ENCODE measurements at places on chromosomes 12 and 14.

- DNase-seq, result no peak
These were observed 1.6 kb downstream of the IPO4 start for GRCh38 chr14:24186831-24187538.

GRCh38 chr12:116291218-116291617 lies 13.7 kb upstream of the MED13L start:
- no peak for DNase-seq

DNA sequence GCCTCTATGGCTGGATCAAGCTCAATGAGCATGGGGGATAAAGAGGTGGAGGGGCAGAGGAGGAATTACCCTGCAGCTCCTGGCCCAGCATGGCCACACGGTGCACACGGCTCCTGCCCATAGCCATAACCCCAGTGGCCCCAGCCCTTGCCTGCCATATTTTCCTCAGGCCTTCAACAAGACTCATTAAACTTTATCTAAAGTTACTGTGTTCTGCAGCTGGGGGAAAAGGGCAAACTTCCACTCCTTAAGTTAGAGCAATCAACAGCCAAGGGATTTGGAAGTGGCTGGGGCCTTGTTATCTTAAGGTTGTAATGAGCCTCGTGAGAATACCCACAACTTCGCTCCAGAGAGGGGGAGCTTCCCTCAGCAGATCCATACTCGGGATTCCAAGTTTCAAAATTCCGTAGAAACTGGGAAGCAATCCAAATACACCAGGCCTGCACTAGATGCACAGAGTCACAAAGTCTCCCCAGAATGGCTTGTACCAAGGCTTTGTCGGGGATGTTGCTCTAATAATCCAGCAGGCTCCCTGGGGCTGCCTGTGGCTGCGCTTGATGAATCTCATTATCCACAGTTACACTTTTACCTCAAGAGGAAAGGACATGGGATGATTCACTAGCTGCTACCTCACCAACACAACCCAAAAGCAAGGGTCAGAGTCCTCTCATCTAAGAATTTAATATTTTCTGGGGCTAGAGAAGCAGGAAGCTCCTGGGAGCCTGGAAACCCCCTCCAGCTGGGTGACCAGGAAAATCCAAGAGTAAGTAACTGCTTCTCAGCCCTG lies 13.0 kb upstream of the OR6J1 start:
- no peak for DNase-seq

DNA sequence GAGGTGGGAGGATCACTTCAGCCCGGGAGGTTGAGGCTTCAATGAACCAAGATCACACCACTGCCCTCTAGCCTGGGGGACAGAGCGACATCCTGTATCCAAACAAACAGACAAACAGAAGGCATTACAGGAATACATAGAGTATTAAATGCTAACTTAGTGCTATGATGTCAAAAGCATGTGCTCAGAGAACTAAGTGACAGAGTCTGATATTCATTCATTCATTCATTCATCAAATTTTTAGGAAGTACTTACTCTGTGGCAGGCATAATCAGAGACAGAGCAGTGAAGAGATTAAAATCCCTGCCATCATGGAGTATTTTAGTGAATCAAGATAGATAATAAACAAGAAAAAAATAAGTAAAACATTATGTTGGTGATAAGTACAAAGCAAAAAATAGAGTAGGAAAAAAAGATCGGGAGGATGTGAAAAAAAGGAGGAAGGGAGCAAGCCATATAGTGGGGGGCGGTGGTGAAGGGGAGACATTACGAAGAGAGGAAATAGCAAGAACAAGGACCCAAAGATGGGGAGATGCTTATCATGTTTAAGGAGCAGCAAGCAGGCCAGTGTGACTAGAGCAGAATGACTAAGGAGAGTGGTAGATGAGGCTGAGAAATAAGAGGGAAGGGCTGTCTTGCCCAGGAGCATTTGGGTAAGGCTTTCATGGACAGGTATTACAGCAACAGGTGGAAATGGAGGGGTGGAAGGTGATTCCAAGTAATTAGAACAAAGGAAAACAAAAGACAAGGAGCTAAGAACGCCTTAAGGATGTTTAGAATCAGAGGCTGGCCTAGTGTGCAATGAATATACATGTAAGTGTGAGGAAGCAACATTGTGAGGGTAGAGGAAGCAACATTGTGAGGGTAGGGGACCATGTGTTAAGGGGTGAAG lies 2.8 kb downstream of the MAP4K5 start:
- DNase-seq, result no peak

GRCh38 chr12:64858882-64859605 lies 34.6 kb downstream of the TBC1D30 start:
- DNase-seq, result no peak

GRCh38 chr12:12267742-12268200 lies 927 bp upstream of the LRP6 start:
- DNase-seq, result no peak

GRCh38 chr14:66143387-66144112 lies 342.6 kb upstream of the CCDC196 start:
- no peak for DNase-seq

DNA sequence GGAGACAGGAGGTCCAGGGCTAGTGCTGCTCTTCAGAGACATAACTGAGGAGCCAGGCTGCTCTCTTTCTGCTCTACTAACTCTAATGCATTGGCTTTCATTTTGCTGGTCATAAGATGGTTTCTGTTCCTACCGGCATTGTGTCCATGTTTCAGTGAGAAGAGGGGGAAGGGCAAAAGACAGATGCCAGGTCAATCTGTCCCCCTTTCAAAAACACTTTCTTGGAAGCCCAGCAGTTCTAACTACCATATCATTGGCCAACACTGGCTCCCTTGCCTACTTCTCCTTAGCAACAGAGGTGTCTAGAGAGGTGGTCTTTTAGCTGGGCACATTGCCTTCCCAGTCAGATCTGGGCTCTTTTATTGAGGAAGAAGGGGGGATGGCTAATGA lies 63.9 kb downstream of the TGFB3 start:
- DNase-seq, result no peak

GRCh38 chr14:23245282-23245681 lies 7.5 kb downstream of the RNF212B start:
- DNase-seq, result no peak

DNA sequence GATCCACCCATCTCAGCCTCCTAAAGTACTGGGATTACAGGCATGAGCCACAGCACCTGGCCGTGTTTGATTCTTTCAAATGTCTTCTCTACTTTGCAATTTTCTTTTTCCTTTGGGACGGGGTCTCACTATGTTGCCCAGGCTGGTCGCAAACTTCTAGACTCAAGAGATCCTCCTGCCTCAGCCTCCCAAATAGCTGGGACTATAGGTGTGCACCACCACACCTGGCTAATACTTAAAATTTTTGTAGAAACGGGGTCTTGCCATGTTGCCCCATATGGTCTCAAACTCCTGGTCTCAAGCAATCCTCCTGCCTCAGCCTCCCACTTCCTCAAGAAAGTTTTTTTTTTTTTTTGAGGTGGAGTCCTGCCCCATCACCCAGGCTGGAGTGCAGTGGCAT lies 1.7 kb downstream of the GATC start:
- no peak for DNase-seq

GRCh38 chr14:73755434-73756014 lies 41.3 kb upstream of the PNMA1 start:
- DNase-seq, result no peak

DNA sequence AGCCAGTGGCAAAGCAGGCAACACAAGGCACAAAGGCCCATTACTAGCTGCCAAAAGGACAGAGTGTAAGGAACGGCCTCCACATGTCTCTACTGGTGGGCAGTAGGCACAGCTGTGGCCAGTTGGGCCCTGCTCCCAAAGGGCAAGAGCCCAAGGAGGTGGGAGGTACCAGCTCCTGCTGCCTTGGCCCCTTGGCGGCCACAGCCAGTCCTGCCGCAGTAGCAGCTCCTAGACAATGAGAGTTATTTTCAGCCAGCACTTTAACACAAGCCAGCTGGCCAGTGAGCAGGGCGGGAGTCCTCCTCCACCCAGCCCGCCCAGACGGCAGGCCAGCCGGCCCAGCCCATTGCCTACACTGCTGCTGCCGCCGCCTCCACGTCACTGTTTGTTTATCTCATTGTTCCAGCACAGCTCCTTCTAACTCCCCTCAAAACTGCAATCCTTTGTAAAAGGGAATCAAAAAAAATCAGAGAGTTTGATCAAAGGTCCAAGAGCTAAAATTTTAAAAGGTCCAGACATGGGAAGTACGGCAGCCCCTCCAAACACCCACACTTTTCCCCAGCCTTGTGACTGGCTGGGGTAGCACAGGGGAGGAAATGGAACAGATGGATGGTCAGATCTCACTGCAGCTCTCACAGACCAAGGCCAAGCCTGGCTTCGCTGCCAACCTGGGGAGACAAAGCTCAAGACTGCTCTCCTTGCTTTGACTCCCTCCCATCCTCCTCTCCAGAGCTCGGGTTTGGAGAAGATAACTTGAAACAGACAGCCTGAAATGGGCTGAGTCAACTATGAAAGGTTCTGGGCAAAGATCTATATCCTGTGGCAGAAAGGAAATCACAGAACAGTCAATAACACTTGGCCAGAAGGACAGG lies 33.5 kb downstream of the FMNL3 start:
- peak; percentile 93 for DNase-seq

GRCh38 chr12:79688376-79689060 lies 2.2 kb downstream of the PAWR start:
- DNase-seq, result no peak

GRCh38 chr14:77491056-77491455 lies 7.6 kb downstream of the ISM2 start:
- DNase-seq, result no peak

DNA sequence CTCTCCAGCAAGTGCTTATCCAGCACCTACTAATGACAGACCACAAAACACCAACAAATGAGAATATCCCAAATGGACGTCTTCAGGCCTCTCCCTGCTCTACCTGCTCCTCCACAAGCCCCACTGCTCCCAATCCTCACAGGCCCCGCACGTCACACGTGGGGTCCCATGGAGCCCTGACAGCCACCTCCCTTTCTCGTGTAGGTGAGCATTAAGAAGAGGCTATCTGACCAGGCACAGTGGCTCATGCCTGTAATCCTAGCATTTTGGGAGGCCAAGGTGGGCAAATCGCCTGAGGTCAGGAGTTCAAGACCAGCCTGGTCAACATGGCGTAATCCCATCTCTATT lies 5.4 kb downstream of the RIMBP2 start:
- DNase-seq, result peak; percentile 73

GRCh38 chr12:6946033-6946919 lies 2.5 kb downstream of the C12orf57 start:
- DNase-seq, result no peak

GRCh38 chr14:26730929-26731618 lies 133.2 kb upstream of the NOVA1 start:
- no peak for DNase-seq

- no peak for DNase-seq
These were observed 87.9 kb downstream of the PHLDA1 start for GRCh38 chr12:75943730-75944096.

- no peak for DNase-seq
These were observed 37.6 kb downstream of the TMEM116 start for GRCh38 chr12:111975161-111975931.

- DNase-seq, result no peak
These were observed 44.5 kb upstream of the AP4S1 start for GRCh38 chr14:30980980-30981379.

DNA sequence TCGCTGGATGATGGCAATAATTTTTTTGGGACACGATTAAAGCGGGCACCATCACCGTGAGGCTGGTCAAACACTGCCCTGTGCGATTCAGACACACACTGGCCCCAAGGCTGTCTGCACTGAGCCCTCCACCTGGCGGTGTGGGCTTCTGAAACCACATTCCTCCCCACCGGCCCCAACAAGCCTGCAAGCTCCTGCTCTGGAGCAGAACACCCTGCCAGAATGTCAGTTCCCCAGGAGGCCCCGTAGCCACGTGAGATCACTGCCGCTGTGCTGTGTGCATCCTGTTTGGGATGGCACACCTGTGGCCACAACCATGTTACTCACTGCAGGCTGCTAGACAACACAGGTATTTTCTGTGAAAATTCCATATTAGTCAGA lies 7.9 kb downstream of the GSC start:
- no peak for DNase-seq

- no peak for DNase-seq
These were observed 506 bp downstream of the ESRRB start for GRCh38 chr14:76376409-76376877.

GRCh38 chr12:1282670-1283315 lies 291.8 kb downstream of the ERC1 start:
- DNase-seq, result no peak

GRCh38 chr12:84636801-84637290 lies 275.8 kb downstream of the SLC6A15 start:
- no peak for DNase-seq

DNA sequence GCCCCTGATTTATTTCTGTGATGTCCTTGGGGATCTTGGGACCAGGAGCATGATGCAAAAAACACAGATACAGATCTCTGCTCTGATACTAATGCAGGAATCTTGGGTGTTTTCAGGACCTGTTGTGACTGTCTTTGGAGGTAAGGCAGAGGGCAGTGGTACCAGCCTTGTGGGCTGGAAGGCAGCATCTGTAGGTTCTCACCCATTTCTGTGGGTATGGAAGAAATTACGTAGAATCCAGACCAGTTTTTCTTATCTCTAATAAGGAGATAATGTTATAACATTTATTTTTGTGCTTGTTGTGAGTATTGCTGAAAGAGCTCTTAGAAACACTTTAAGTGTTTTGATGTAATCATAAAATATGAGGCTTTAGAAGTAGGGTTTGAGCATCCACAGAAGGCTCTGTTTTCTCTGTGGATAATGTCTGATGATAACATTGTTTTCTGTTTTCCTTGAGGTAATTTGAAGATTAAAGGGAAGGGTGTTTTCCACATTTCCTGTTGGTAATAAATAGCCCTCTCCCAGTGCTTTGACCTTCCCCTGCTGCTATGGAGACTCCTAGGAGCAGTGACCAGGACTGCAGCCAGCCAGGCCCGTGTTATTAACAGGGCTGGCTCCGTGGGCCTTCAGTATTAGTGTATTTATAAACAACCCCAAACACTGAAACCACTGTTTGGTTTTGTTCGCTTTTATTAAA lies 9.4 kb upstream of the DCP1B start:
- DNase-seq, result no peak

- no peak for DNase-seq
These were observed 202.2 kb downstream of the TMEM132D start for GRCh38 chr12:129701631-129702101.

- DNase-seq, result no peak
These were observed 43.9 kb upstream of the GNPNAT1 start for GRCh38 chr14:52835122-52835903.

- no peak for DNase-seq
These were observed 147.4 kb upstream of the EGLN3 start for GRCh38 chr14:34098045-34098984.

DNA sequence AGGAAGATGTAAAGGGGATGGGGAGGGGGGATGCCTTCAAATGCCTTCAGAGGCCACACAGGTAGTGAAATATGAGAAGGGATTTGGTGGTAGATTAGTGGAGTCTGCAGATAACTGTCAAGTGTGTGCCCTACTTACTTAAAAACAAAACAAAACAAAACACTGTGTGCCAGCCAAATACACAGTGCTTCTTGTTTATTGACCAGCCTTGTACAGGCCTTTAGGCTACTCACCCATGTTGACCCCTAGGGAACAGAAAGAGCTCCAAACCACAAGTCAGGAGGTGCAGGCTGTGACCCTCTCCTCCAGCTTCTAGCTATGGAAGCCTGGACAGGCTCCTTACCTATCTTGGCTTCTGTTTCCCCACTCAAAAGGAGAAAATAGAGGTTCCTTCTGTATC lies 562.0 kb downstream of the ETNK1 start:
- no peak for DNase-seq
